ENCODE measurements at places on chromosomes 7 and 10.

DNA sequence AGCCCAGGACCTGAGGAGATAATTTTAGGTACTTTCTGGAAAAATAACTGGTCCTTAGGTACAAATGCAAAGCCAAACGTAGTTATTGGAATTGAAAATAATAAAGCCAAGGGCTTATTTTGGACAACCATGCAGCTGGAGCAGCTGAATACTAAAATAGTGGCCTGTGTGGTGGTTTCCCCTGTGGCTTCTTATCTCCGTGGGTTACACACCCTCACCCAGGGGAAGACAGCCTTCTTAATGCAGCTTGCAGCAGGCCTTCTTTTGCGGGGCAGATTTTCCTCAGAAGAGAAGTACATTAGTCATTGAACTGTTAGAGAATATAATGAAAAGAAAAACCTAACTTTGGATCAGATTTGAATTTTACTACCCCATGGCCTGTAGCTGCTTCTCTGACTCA is 133.5 kb downstream of the ST7 start:
- DNase-seq: peak; percentile 69

- no peak for DNase-seq
Observed at GRCh38 chr7:48094861-48095293, 5.8 kb downstream of the UPP1 start.

GRCh38 chr10:75705426-75705825 is 274.0 kb downstream of the LRMDA start:
- DNase-seq: no peak

DNA sequence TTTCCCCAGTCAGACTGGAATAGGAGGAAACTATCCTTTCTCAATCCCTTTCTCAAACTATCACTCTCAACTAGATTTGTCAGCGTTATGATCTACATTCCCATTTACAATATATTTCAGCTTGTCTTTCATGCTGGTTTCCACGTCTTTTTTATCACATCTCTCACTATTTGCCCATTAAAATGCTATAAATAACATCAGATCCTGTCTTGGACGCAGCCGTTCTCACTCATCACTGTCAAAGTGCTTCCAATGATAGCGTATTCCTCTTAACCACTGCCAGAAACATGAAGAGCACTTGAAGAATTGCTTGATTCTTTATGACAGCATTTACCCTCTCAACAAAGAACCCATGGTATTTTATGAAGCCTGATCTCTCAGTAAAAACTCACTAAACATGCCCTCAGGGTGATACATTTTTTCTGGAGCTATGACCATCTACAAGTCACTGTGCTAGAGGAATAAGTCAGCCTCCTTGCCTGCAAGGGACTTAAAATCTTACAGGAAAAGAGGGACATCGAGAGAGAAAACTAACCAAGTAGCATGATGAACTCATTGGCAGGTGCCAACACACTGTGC is 205.6 kb upstream of the PFKP start:
- DNase-seq: no peak

GRCh38 chr7:63953181-63953580 is 45.5 kb upstream of the ZNF722 start:
- no peak for DNase-seq

DNA sequence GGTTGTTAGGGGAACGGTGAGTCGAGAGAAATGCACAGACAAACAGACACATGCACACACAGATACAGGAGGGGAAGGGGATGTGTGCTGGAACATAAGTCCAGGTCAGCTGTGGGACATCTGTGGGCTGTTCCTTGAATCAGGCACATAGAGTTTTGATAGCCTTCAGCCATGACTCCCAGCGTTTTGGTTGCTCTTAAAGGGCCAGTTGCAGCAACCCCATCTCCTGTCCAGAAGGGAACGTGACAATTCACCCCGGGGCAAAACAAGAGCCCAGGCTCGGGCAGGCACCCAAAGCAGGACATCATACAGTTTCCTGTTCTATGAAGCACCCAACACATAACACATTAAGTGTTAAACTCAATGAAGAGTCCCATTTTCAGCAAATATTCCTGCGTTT is 9.6 kb downstream of the INSYN2A start:
- DNase-seq: no peak

Data from OCI-M1 (cell line).